ENCODE measurements at places on chromosomes 13 and 19. TPM values are rescaled to one million over a fixed set of nuclear protein-coding genes. Genes with fewer than 3 reads are reported as not detected.

NTN5 gene
- total RNA-seq, result 0.55 TPM

SOX1 gene
- not detected for total RNA-seq

CPT1C gene
- total RNA-seq, result 2.9 TPM

GRK1 gene
- 0.11 TPM for total RNA-seq

DNA sequence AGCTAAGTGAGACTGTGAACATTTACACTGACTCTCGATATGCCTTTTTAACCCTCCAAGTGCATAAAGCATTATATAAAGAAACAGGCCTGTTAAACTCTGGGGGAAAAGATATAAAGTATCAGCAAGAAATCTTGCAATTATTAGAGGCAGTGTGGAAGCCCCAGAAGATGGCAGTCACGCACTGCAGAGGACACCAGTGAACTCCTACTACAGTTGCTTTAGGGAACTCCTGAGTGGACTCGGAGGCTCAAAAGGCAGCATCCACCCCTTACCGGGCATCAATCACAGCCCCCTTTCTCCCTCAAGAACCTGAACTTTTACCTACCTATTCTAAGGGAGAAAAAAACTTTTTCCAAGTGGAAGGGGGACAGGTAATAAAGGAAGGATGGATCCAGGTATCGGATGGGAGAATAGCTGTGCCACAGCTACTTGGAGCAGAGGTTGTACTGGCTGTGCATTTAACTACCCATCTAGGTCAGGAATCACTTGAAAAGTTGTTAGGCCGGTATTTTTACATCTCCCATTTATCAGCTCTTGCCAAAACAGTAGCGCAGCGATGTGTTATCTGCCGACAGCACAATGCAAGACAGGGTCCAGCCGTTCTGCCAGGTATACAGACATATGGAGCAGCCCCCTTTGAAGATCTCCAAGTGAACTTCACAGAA, 80.1 kb downstream of the ZNF486 start:
- no peak overlapping the region for H3K4me3 ChIP-seq
- no peaks in the 10 kb centered on the region for H3K27me3 ChIP-seq
- H3K27ac ChIP-seq, result no peak overlapping the region
- no peaks in the 10 kb centered on the region for H3K4me1 ChIP-seq
- no peak for DNase-seq

DNA sequence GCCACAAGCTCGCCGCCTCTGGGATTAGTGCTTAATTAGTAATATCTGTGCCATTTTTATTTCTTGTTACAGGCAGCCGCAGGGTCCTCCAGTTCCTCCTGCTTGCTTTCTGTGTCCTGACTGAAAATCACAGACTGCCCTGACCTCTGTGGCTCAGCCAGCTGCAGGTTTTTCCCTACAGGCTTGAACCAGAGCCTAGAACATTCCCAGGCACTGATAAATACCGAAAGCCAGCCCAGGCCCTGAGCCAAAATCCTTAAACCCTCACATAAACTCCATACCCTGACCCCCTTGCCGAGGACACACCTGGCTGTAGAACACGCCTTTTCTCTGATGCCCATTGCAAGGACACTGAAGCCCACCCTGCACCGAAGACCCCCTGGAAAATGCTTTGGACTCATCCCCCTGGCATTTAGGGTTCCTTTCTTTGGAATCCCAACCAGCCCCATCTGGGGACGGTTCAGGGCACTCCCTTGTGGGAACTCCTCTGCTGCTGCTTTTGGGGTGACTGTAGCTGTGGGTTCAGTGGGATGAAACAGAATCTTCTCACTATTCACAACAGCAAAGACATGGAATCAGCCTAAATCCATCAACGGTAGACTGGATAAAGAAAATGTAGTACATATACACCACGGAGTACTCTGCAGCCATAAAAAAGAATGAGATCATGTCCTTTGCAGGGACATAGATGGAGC, 15.5 kb downstream of the DPP9 start:
- H3K27ac ChIP-seq, result peak overlapping the region; percentile 45
- no peak for DNase-seq
- no peaks in the 10 kb centered on the region for H3K27me3 ChIP-seq
- H3K4me1 ChIP-seq, result peaks cover 2% of the 10 kb centered on the region
- H3K4me3 ChIP-seq, result no peak overlapping the region

- peak overlapping the region; percentile 67 for H3K27ac ChIP-seq
- no peak overlapping the region for H3K4me3 ChIP-seq
- peaks cover 86% of the 10 kb centered on the region for H3K36me3 ChIP-seq
- H3K4me1 ChIP-seq, result peaks cover 3% of the 10 kb centered on the region
These were observed 29.0 kb downstream of the CARS2 start for GRCh38 chr13:110676595-110677587.

GRCh38 chr19:43532571-43532961, 422 bp upstream of the ZNF575 start:
- peaks cover 8% of the 10 kb centered on the region for H3K36me3 ChIP-seq
- no peak for DNase-seq
- peak overlapping the region; percentile 82 for H3K27ac ChIP-seq
- H3K27me3 ChIP-seq, result no peaks in the 10 kb centered on the region
- H3K4me1 ChIP-seq, result peaks cover 8% of the 10 kb centered on the region

- peaks cover 3% of the 10 kb centered on the region for H3K36me3 ChIP-seq
- peak overlapping the region; percentile 45 for H3K4me3 ChIP-seq
- DNase-seq, result peak; percentile 31
- peaks cover 11% of the 10 kb centered on the region for H3K27me3 ChIP-seq
- H3K27ac ChIP-seq, result no peak overlapping the region
These were observed 6.9 kb downstream of the KCTD12 start for GRCh38 chr13:76879203-76879882.

DNA sequence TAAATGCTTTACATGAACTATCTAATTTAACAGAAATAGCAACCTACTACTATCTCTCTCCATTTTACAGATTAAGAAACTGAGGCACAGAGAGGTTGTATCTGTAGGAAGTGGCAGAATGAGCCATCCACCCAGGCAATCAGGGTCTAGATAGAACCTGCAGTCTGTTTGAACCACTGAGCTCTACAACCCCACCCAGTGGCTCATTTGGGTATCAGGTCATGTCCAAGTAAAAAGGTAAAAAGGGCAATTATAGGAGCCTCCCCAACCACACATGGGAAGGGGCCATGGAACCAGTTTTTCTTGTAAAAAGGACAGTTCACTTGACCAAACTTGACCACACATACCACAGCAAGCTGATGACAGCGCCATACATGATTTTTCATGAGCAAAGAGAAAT, 92.9 kb upstream of the SGCG start:
- no peaks in the 10 kb centered on the region for H3K36me3 ChIP-seq
- DNase-seq, result no peak
- H3K27me3 ChIP-seq, result no peaks in the 10 kb centered on the region
- H3K4me1 ChIP-seq, result no peaks in the 10 kb centered on the region

- H3K27me3 ChIP-seq, result peaks cover 21% of the 10 kb centered on the region
- no peak for DNase-seq
- no peaks in the 10 kb centered on the region for H3K4me1 ChIP-seq
- no peaks in the 10 kb centered on the region for H3K36me3 ChIP-seq
- no peak overlapping the region for H3K4me3 ChIP-seq
These were observed 96.6 kb downstream of the RXFP2 start for GRCh38 chr13:31835932-31836331.

- H3K27ac ChIP-seq, result no peak overlapping the region
- H3K27me3 ChIP-seq, result peaks cover 13% of the 10 kb centered on the region
- H3K36me3 ChIP-seq, result peaks cover 3% of the 10 kb centered on the region
- no peaks in the 10 kb centered on the region for H3K4me1 ChIP-seq
- DNase-seq, result no peak
These were observed 28.1 kb upstream of the MPHOSPH8 start for GRCh38 chr13:19605161-19605955.

DNA sequence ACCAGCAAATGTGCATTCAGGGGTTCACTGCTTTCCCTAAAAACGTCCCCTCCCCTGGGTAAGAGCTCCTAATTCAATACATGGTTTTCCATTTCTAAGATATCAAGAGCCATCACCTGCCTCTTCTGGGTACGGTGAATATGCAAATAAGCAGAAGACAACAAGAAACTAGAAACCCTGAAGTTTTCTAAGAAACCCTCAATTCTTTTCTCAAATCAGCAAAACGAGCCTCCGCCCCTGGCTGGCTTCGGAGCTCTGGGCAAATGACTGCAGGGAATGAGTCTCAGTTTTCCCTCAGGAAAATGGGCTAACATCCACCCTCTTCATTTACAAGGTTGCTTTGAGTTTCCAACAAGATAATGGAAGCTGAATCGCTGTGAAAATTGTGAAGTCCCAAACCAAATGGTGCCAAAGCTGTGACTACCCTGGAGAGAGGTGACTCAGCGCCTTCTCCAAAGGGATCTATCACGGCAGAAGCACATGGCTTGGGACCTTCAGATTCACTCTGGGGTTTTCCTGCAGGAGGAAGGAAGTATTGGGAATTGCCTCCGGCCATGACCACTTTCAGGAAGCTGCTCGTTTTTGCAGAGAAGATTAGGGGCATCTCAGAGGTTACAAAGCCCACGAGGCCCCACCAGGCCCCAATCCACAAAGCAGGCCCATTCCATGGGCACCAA, 26.6 kb downstream of the KLF2 start:
- no peak overlapping the region for H3K4me3 ChIP-seq
- peaks cover 28% of the 10 kb centered on the region for H3K36me3 ChIP-seq
- peaks cover 15% of the 10 kb centered on the region for H3K27me3 ChIP-seq
- peaks cover 27% of the 10 kb centered on the region for H3K4me1 ChIP-seq
- no peak overlapping the region for H3K27ac ChIP-seq
- DNase-seq, result no peak

DNA sequence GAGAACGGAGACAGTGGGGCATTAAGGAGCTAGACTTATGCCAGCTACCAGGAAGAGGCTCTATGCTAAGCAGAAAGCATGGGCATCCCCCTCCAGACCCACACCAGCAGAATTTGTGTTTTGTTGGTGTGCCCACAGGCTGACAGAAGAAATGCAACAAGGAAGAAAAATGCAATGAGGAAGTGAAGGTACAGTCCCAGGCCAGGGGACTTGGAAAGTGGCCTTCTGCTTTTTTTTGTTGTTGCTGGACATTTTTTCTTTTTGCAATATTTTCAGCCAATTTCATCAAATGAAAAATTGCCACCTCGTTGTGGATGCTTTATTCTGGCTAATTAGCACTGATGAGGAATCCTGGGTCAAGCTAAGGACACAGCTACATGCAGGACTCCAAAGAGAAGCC, 167.7 kb downstream of the TSHZ3 start:
- H3K4me1 ChIP-seq, result no peaks in the 10 kb centered on the region
- no peak for DNase-seq
- no peaks in the 10 kb centered on the region for H3K36me3 ChIP-seq
